NB4 (cell line): ENCODE measurements at places on chromosomes 13 and 19.

DNA sequence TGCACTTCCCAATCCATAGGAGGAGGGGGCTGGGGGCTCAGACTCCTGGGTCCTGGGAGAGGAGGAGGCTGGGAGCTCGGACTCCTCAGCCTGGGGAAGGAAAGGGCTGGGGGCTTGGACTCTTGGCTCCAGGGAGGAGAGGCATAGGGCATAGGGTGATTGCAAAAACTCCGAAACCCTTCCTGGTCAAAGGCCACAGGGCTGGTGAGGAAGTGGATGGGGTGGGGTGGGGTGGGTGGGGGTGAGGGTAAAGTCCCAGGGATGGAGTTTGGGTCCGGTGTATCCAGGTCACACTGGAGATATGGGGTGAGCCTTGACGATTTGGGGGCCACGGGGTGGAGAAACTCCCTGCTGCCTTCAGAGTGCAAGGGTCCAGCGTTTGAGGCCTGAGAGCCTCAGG, 2.8 kb downstream of the MYH14 start:
- DNase-seq, result no peak

DNA sequence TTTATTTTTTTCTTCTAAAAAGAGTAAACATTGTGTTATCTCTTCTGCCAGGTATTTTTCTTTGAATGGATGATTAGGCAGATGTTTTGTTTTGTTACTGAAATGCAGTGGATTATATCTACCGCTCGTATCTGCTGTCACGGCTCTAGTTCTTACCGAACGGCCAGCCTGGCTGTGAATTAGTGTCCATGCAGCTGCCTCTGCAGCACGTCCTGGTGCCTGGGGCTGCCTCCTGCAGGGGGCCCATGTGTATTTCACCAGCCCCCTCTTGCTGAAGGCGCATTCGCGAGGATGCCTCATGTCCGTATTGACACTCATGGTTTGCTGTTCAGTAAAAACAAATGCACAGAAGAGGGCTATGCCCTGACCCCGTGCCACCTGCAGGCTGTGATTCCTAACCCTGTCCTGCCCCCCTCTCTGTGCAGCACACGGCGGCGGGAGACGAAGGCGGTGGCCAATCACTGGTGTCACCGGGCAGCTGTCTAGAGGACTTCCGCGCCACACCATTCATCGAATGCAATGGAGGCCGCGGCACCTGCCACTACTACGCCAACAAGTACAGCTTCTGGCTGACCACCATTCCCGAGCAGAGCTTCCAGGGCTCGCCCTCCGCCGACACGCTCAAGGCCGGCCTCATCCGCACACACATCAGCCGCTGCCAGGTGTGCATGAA, 49.9 kb downstream of the RAB20 start:
- no peak for DNase-seq

DNA sequence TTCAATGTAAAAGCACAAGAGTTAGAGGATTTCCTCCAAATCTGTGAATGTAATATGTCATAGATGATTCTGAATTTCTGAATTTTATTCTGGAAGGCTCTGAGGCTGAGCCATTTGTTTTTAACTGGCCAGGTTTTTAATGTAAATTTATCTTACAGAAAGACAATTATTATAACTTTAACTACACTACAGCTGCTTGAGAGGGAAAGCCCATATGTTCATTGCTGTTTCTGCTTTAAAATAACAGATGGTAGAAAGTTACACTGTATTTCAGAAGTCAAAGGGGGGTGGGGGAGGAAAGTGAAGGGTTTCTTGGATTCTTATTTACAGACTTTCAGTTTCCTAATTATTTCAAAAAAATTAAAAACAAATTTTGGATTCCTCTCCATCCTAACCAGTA, 62.8 kb downstream of the DNAJC15 start:
- no peak for DNase-seq

GRCh38 chr19:16572332-16573211, at the start of gene SLC35E1:
TSS of gene SLC35E1 (minus strand) at chr19:16572415. CDS start at chr19:16572364, 51 bp downstream.
- peak; percentile 96 for DNase-seq

DNA sequence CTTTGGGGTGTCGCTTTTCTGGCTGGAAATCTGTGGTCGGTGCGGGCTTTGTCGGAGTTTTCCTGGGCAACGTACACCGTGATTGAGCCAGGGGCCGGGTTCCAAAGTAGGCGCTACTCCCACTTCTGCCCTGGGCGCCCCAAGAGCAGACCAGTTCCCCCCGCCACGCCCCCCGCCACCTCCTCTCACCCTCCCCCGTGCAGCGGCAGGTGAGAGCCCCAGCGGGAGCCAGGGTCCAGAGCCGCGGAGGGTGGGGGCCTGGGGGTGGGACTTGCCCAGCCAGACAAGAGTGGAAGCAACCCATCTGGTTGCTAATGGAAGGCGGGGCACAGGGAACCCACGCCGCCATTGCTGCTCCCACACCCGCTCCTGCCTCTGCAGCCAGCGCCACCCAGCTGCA, 2195.9 kb downstream of the PCDH9 start:
- DNase-seq, result no peak

GRCh38 chr13:57631596-57632275, at the start of gene PCDH17:
TSS of gene PCDH17 (plus strand) at chr13:57631744. CDS start at chr13:57632547, 803 bp downstream.
- no peak for DNase-seq

DNA sequence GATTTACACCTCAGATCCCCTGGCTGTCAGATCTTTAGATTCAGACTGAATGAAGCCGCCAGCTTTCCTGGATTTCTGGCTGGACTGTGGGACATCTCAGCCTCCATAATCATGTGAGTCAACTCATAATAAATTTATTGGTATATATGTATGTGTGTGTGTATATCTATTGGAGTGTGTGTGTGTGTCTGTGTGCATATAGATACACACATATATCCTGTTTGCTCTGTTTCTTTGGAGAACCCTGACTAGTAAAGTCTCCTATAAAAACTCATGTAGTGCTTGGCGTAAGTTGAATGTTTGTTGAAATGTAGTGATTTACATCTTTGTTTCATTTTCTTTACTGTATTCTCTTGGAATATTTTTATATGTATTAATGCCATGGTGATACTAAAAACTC, 499.5 kb upstream of the KLF12 start:
- no peak for DNase-seq

- no peak for DNase-seq
These were observed 87.8 kb downstream of the RAP2A start for GRCh38 chr13:97521726-97522125.

DNA sequence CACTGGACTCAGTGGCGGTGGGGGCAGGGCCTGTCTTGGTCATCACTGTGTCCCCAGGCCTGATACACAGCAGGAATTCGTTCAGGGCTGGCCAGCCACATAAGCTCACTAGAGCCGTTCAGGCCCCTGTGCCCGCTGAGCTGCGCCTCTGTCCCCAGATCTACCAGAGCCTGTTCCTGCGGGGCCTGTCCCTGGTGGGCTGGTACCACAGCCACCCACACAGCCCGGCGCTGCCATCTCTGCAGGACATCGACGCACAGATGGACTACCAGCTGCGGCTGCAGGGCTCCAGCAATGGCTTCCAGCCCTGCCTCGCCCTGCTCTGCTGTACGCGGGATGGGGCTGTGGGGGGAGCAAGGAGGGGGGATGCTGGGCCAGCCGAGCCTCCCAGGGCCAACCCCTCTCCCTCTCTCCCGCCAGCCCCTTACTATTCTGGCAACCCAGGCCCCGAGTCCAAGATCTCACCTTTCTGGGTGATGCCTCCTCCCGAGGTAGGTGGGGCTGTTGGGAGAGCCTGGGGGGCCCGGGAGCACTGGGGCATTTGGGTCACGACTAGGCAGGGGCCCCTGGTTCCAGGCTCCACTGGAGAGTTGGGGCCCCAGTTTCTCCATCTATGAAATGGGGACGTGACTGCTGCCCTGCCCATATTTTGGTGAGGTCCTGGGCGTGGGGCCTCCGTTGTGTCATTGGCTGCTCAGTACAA, 13.9 kb downstream of the MPND start:
- no peak for DNase-seq

DNA sequence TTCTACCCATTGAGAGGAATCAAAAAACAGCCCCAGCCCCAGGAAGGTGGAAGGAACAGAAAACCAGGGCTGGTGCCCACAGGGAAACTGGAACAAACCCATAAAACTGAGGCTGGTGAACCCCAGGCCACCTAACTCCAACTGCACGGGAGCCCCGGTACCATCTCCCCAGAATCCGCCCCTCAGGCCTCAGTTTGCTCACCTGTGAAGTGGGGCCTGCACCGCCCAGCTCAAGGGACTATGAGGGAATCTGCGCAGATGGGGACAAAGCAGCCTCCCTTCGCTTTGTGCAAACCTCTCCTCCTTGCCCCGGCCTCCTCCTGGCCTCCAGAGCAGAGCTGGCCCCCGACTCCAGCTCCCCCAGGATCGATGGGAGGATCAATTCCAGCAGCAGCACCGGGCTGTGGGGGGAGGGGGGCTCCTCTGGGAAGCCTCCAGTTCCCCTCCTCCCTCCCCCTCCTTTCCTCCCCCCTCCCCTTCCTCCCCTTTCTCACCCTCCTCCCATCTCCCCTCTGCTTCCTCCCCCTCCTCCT, 9.1 kb upstream of the ONECUT3 start:
- no peak for DNase-seq

GRCh38 chr19:1453525-1454364, 3.8 kb downstream of the APC2 start:
- no peak for DNase-seq

DNA sequence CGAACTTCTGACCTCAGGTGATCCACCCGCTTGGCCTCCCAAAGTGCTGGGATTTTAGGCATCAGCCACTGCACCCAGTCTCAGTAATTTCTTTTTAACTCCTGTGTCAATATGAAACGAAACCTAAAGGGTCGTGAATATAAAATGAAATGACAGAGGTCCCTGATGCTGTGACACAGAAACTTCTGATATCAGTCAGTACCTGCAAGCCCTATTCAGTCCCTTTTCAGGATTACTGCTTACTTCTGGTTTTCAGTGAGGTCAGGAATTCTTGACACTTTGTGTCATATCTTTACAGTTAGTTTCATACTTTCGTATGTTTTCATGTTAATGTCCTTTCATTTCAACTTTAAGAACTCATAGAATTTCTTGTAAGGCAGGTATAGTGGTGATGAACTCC, 58.7 kb downstream of the RNF17 start:
- no peak for DNase-seq

- DNase-seq, result no peak
These were observed 67.4 kb upstream of the EDNRB start for GRCh38 chr13:77985866-77986636.

DNA sequence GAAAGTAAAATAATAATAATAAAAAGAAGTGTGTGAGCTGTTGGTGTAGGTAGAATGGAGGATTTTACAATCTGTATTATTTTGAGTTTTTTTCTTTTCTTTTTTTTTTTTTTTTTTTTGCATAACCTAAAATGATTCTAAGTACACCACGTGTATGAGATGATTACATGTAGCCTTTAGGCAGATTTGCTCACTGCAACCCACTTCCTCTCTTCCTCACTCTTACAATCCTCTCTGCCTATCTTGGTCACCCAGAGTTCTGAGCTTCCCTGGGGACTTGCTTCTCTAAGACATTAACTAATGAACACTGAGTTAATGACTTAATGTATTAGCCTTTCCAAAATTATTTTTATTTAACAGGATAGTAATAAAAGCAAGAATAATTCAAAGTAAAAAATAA, 1169.6 kb downstream of the EFNB2 start:
- DNase-seq, result peak; percentile 79

DNA sequence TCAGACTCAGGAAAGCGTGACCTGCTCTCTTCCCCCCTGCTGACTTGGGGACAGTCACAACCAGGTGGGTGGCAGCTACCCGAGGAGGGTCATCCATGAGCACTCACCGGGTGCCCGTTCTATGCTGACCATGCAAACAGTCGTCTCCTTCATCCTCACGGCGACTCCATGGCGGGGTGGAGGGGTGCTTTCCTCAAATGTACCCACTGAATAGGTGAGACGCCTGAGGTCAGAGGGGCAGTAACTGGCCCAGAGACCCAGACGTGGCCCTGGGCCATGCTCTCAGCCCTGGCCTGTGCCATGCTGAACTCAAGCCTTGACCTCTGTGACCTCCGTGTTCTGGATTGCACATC, 59.2 kb upstream of the TPM4 start:
- DNase-seq, result no peak

DNA sequence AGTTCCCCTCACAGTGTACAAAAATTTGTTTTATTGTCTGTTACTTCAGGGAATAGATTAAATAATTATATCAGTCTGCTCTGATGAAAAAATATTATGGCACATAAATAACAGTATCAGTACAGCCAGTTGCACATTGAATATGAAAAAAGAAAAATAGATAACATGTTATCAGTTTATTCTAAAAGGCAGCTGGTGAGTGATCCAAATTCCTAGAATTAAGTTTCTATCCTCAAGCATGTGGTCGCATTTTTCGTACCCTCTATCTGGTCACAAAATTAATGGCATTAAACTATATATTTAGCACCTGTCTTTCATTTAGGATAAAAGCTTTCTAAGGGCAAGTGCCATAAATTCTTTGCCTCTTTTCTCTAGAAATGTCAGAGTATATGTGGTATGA, 944.8 kb upstream of the PCDH9 start:
- no peak for DNase-seq

GRCh38 chr13:99693852-99694611, 192.8 kb downstream of the TM9SF2 start:
- no peak for DNase-seq

DNA sequence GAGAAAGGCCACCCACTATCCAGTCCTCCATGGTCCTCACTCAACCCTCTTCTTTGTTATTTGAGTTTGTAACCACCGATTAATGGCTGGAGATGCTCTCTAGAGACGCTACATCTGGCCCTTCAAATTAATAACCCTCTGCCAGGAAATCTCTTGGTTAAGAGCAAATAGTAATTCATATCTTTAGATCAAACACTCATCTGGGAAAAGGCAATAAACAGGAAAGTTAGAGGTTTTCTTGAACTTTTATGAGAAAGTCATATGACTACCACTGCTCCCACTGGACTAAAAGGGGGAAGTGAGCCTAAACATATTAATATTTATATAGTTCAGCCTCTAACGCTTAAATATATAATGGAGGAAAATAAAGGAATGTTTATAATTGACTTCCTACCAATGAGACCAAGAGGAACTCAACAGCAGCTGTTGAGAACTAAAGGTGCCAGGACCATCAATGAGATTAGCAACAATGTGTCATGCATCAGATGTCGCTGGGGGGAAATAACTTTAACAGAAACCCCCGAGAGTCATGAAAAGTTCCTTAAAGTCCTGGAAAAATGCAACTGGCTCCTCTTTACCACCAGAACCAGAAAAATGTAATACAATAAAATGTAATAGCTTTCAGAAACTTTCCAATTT, 2.7 kb downstream of the TBC1D4 start:
- no peak for DNase-seq

- DNase-seq, result no peak
These were observed 3.2 kb downstream of the IFNL1 start for GRCh38 chr19:39299404-39299803.

GRCh38 chr19:4580961-4581665, 21.6 kb upstream of the SEMA6B start:
- no peak for DNase-seq

GRCh38 chr13:94753327-94753726, 41.0 kb upstream of the SOX21 start:
- DNase-seq, result no peak
